ENCODE measurements at places on chromosomes 6 and 20. TPM values are rescaled to one million over a fixed set of nuclear protein-coding genes. Genes with fewer than 3 reads are reported as not detected.

DNA sequence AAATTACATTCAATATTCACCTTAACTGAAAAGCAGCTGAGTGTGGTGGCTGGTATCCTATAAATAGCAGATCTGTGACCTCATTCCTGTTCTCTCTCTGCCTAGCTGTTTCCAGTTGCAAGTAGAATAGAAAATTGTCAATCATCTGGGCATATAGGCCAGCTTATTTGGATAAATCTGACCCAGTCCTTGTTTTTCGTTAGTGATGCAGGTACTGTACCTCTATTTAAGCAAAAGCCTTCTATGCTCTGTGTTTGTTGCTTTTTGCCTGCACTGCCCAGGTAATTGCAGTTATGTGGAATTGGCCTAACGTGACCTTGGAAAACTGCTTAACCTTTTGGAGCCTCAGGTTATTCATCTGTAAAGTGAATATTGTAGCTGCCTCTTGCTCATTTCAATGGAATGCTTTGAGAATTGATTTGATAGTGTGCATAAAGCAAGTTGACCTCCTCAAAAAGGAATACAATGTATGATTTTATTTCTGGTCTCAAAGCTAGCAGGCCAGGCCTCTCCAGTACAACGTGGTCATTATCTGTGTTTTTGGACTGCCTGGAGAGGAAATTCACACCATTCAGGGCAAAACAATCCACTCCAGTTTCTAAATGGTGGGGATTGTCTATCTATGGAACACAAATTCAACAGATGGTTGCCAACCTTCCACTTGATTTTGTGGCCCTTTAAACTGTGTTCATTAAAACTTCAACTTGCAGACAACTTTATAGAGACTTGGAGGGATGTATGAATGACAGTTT, 508.7 kb upstream of the CITED2 start:
- peak; percentile 51 for DNase-seq

DNA sequence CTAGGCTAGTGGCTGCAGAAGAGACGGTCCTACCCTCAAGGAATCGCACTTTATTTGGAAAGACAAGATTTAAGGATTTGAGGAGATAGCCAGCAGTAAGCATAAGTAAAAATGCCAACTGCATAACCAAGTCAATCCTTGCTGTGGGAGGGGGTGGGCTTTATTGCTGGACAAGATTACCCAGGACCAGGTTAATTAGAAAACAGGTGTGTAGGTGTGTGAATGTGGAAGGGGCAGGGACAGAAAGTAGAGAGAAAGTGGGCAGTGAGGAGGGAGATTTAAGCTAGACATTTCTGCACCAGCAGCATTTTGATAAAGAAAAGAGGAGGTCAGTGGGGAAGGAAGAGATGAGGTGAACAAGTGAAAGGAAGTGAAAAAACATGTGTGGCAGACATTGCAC, 89.7 kb upstream of the OGFRL1 start:
- DNase-seq = no peak

GRCh38 chr6:154099211-154099610, 60.2 kb downstream of the OPRM1 start:
- no peak for DNase-seq

DNA sequence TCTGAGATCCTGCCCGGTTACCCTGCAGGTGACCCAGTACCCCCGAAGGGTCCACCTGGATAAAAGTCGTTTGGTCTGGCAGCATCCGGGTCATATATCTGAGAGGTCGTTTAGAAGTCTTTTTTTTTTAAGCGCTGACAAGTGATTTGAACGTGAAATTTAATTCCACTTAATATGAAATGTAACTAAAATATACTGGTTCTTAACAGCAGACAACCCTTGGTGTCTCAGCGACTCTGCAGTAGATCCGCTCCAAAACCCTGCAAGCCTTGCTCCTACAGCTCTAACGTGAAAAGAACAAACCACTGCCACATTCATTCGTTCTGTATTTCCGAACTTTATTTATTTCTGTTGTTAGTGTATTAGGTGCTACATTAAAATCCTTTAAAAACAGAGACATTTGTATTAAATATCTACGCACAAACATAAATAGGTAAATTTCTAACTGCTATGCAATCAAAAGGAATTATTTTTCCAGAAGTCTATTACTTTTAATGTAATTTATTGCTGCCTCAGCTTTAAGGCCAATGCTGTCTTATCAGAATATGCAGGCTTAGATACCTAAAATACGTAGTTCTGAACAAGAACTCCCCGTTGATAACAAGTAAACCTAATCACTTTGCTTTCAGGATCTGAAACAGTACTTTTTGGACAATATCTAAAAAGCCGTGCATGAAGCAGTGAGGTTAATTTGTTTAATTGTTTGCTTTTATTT, 33.5 kb upstream of the TCF21 start:
- DNase-seq = no peak

DNA sequence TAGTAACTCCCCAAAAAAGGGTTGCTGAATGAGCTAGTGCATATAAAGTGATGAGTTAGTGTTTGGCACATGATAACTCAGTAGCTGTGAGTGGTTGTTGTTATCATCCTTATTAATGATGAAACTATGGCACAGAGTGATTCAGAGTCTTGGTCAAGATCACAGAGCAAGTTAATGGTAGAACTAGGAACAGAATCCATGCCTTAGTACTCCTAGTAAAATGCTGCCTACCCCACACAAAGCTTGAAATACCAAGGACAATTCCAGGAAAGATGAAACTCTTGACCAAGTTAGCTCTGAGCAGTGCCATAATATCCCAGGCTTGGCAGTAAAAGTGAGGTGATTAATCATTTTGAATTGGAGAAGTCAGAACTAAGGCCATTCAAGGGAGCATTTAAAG, 109.1 kb upstream of the ENPP5 start:
- DNase-seq = no peak

GRCh38 chr6:32685603-32686002, 19.1 kb upstream of the HLA-DQB1 start:
- DNase-seq = peak; percentile 39

- DNase-seq = no peak
These were observed 208.4 kb upstream of the CDH4 start for GRCh38 chr20:61043681-61044080.

IRAK1BP1 gene
- 1.9 TPM for total RNA-seq

TSBP1 gene
- not detected for total RNA-seq

- peak; percentile 92 for DNase-seq
These were observed 20.3 kb upstream of the HLA-DRB1 start for GRCh38 chr6:32609731-32610640.

- DNase-seq = no peak
These were observed 62.3 kb downstream of the LAMP5 start for GRCh38 chr20:9576695-9577094.

GRCh38 chr6:69232008-69232407, 564.8 kb downstream of the LMBRD1 start:
- DNase-seq = no peak

DNA sequence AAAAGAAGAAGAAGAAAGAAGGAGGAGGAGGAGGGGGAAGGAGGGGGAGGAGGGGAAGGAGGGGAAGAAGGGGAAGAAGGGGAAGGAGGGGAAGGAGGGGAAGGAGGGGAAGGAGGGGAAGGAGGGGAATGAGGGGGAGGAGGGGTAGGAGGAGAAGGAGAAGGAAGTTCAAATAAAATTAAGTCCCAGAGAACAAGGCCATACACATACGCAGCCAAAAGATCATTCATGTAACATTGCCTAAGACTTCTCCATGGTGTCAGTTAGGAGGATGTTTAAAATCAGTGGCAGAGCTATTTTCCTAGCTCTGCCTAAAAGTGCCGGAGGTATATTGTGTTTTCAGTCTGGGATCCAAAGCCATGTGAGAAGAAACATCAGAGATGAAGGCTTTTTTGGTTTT, 75.8 kb downstream of the PLCB4 start:
- no peak for DNase-seq

DNA sequence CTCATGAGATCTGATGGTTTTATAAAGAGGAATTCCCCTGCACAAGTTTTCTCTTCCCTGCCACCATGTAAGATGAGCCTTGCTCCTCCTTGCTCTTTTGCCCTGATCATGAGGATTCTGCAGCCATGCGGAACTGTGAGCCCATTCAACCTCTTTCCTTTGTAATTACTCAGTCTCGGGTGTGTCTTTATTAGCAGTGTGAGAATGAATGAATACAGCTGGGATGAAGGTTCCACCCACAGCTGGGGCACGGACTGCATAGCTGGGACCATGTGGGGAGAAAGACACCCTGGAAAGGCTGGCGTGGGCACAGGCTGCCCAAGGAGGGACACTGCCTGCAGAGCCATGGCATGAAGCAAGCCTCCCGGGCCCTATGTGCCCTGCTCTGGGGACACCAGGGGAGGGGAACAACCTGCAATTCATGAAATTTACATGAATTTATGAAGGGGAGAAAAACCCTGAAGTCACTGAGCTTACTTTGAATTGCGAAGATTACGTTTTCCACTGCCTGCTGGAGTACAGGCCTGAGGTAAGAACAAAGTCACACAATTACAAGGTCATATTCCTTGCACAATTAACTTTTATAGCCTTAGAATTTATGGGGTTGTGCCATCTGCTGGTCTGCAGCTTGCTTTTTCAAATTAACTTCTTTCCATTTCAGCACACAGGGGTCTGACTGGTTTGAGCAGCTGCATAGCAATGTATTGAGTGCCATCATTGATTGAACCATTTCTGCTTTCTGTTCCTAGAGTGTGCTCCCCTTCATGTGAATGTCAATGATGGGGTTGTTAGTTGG, 46.2 kb downstream of the SLC22A1 start:
- no peak for DNase-seq

TMEM74B gene
- not detected for total RNA-seq

CST4 gene
- not detected for total RNA-seq
